Left cardiac atrium (tissue), 4 donors: ENCODE measurements at places on chromosomes 13 and 19.

DNA sequence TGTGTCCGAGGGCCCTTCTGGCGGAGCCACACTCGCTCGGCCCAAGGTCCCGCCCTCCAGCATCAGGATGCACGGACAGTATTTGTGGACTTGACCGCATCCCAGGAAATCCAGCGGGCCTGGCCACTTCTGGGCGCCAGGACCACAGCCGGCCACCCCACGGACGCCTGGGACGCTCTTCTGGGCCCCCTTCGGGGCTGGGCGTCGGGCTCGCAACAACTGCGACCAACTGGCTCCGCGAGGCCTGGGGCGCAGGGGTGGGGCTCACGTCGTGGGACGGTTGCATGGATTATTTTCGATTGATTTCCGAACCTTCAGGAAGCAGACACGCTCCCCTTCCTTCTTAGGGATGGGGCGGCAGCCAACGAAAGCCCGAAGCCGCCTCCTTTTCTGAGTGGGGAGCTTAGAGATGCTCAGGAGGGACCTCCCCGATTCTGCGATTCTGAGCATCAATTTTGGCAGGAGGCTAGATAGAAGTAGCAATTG, 521 bp upstream of the NUP58 start:
- DNase-seq: peak; percentile 42

- no peak for DNase-seq
These were observed 124.9 kb downstream of the CRYL1 start for GRCh38 chr13:20400774-20401173.

GRCh38 chr19:2507109-2507508, 31.2 kb downstream of the GADD45B start:
- no peak for DNase-seq

GRCh38 chr13:24313439-24313838, 4.1 kb downstream of the C1QTNF9 start:
- DNase-seq: no peak

DNA sequence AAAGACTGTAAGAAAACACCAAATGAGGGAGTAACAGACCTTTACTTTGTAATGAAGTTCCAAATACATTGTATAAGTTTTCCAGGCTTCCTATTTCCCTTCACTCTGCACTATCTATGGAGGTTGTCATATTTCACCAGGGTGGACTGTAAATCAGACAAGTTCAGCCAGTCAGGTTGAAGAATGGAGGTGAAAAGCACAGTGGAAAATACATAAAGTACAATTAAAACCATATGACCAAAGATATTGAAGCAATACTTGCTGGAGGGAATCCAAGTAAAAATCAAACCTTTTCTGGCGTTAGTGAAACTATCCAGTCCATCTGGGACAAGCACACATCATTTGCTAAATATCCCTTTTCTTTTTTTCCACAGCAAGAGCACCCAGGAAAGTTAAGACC, 3.2 kb downstream of the LHFPL6 start:
- no peak for DNase-seq

GRCh38 chr19:43618921-43619261, 538 bp downstream of the ZNF428 start:
- no peak for DNase-seq

DNA sequence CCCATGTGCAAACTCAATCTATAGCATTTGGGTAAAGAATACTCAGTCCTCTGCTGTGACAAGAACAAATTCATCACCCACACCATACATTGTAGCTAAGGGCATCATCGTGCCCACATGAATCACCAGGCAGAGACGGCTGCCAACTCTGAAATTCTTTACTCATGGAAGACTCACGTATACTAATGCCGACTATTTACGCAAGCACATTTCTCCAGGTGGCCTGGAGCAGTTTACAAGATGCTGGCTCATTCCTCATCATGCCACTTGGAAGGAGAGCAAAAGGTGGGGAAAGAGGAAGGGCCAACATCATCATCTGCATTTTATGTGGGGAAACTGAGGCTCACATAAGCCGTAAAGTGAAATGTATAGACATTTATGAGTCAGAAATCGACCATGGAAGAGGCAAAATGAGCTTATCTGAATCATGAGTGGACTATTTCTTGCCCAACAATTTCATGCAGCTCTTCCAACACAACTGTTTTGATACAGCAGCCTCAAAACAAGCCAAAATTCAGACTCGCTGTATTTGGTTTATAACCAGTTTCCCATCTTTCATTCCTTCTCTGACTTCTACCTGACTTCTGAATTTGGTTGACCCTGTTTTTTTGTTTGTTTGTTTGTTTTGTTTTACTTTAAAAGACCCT, 213.9 kb upstream of the SERP2 start:
- no peak for DNase-seq

- no peak for DNase-seq
These were observed 394.2 kb downstream of the FGF9 start for GRCh38 chr13:22064854-22065620.

DNA sequence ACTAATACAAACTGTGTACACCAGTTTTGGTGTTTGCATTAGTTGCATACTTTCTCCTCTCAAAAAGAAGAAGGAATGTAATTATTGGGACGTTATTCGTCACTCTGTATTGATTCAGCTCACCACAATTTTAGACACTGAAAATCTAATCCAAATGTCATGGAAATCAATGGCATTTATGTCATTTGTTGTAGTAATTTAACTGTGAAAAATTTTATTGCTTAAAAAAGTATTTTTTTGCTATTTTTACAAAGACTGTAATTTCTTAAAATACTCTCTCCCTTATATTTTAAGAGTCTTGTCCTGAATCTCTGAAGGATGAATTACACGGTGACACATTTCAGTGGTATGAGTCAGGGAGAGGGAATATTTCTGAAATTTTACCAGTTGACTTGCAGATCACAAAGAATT, 2117.6 kb downstream of the PCDH9 start:
- DNase-seq: no peak
